ENCODE measurements at places on chromosomes 1 and 21.

- DNase-seq: no peak
These were observed 19.4 kb downstream of the VPS13D start for GRCh38 chr1:12249181-12249580.

DNA sequence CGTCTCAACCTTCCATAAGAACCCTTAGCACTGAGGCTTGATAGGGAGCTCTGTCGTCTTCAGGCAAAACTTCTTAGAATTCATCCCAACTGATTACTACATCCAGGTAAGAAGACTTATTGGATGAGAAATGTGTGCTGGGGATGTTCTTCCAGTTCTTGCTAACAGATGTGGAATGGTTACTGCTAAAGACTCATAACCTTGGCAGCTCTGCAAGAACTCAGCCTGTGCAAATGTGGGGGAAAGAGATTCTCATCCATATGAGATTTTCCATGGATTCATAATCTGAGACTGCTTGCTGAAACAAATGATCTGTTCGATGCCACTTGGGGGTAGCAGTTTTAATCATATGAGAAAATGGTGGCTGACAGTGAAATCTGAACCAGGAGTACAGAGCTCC, 48.2 kb downstream of the NTPCR start:
- no peak for DNase-seq

GRCh38 chr1:161440312-161440894, 64.9 kb upstream of the FCGR2A start:
- DNase-seq: peak; percentile 92

GRCh38 chr1:26154750-26155149, 4.1 kb upstream of the FAM110D start:
- no peak for DNase-seq

DNA sequence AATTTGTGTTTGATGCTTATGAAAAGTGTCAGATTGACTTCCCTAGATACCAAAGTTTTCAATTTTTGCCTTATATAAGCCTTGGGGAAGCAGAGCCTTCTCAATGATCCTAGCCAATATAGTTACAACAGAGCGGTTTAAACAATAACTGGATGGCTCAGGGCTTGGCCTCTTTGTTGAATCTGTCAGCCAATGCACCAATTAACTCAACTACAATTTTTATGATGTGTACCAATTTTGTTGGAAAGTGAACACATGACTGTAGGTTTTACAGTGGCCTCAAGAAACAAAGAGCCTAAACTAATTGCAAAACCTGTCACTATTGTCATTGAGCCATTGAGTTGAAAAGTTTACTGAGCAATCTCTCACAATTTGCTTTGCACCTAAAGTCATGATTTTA, 71.6 kb upstream of the RGS18 start:
- no peak for DNase-seq

- DNase-seq: no peak
These were observed 17.7 kb downstream of the GNB1 start for GRCh38 chr1:1873186-1873585.

DNA sequence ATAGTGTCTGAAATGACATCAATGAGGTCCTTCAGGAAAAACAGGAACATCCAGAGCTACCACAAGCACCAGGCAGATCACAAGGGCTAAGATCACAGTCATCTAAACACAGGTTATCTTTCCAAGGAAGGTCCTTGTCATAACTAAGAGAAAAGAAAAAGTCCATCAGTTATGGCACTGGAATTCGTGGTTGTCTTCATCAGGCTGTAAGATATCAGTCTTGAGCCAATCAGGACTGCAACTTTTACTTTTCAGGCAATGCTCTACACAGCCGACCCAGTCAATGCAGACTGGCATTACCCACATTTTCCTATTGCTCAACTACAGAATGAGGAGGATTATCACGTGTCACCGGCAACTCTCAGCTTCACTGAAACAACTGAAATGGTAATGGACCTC, 26.4 kb downstream of the SORT1 start:
- no peak for DNase-seq

- no peak for DNase-seq
These were observed 93.0 kb upstream of the GRIK3 start for GRCh38 chr1:37127254-37127748.

DNA sequence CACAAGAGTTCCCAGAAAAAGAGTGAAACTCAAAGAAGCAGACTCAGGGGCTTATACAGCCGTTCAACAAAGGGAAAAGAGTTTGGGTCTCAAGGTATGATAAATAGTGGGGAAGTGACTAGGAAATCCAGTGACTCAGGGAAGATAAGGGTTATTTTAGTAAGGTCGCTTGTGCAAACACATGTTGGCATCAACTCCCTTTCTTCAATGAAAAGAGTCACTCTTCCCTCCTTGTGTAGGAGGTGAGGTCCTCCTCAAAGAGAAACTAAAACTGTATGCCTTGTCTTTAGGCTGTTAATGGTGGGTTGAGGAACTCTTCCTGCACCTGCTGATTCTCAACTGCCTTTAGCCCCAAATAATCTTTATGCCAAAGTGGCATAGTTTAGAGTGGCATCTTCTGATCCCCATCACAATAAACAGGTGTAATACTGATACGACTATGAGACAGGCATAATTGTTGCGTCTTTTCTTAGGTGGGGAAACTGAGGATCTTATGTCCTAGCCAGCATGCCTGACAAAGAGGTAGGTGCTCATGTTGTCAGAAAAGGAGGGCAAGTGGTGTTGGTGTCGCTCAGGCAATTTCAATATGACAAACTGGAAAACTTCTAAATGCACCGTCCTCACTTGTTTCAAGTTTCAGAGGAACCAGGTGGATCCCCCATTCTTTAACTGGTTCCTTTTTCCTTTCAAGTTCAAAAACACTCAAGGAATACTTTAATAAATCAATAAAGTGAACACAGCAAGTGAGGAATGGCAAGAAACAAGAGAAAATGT, 294.1 kb upstream of the RUNX1 start:
- no peak for DNase-seq

DNA sequence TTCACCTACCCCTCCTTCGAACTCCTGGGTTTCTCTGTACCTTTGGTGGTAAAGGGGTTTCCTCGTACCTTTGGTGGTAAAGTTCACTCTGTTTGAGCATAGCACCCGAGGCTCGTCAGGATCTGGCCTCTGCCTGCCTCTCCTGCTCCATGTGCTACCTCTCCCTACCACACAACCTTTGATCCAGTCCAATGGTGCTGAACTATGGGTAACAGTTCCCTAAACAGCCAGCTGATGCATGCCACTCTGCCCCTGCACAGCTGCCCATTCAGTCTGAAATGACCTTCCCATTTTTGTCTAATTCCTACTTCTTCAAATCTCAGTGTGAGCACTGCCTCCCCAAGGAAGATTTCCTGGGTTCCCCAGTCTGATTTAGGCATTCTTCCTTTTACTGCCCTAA, 14.0 kb downstream of the OVAAL start:
- DNase-seq: no peak

GRCh38 chr1:226417350-226417749, 9.5 kb upstream of the PARP1 start:
- no peak for DNase-seq

DNA sequence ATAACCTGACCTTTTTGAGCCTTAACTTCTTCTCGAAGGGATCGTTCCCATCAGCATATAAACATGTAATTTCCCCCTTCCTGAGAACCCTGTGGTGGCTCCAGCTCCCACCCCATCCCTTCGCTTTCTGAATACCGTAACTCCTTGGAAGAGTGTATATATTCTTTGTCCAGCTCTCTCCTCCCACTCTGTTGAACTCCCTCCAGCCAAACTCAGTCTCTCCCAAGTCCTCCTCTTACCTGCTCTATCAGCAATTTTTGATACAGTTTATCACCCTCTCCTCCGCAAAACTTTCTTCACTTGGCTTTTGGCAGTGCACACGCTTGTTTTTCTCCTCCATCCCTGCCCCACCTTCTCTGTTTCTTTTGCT, 109.9 kb upstream of the SLC25A33 start:
- DNase-seq: no peak

DNA sequence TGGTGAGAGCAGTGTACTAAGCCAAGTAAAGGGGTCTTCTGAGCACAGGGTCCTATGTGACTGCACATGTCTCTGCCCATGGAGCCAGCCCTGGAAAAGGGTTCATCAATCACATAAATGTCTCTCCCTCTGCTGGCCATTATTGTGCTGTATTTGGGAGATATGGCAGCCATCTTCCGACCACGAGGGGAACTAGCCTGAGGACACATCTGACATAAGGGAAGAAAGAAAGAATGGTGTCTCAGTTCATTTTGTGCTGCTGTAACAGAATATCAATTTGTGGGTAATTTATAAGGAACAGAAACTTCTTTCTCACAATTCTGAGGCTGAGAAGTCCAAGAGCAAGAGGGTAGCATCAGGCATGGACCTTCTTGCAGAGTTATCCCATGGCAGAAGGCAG, 55.1 kb upstream of the GJA5 start:
- DNase-seq: no peak

DNA sequence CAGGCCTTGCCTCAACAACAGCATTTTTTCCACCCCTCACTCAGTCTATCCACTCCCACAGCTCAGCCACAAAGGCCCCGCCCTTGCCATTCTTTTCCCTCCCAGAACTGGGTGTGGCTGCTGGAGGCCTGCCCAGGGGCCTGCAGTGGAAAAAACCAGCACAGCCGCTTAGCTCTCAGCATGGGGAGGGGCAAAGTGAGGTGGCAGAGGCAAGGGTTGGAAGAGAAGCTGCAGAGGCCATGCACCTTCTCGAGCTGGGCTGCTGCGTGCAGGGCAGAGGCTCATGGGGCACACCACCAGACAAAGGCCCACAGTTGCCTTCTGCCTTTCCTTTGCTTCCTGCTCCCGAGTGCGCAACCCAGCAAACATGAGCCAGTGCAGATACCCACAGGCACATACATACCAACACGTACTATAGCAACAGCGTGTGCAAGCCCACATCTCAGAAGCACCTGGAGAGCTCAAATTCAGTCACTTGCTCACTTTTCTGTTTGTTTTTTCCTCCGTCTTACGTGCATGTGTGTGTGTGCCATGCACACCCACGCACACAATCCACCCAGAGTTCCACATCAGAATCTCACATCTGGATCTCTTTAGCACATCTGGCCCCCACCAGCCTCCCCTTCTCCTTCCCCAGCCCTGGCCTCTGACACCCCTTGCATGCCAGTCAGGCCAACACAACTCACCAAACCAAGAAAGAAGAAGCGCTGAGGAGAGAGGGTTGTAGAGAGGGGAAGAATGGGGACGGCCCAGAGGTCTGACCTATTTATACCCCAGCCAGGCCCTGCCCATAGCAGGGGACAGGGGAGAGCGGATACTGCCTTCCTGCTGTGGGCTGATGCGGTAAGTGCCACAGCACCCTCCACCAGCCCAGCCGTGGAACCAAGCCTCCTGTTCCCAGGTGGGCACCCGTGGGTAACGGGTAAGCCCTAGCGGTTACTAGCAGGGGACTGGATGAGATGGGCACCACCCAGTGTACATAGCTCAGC, at the start of gene S100A4:
Gene S100A4, minus strand, starts transcription at position 740 of the 989 bp plus-strand sequence. CDS start 1,012 bp downstream, outside the sequence.
- peak; percentile 83 for DNase-seq

DNA sequence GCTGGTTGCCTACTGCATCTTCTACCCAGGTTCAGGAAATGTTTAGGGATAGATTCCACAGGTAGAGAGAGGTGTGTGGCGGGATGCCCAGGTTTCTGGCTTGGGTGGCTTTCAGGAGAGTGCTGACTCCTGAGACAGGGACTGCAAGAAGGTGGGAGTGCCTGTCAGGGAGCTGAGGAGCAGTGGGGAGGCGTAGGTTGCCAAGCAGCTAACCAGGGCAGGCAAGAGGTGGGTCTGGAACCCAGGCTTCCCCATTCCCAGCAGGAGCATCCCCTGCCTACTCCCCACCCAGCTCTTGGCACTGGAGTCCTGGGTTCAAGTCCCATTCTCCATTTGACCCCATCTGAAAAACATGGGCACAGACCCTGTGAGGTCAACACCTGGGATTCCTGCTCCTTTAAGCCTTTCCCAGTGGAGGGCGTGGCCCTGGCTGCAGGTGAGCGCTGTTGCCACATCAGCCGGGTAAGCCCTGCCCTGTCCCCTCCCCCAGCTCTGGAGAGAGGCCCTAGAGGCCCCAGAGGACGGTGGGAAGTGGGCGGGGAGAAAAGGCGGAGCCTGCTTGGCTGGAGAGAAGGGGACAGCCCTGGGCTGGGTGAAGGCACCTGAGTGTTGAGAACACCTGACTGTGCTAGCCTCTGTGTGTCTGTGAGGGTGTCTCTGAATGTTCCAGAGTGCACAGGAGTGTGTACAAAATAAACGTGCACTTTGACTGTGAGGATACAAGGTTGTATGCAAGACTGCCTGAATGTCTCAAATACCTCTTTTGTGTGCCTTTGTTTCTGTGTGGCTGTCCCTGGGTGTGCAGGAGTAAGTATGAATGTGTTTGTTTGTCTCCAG, 14.0 kb upstream of the SYNC start:
- peak; percentile 70 for DNase-seq

DNA sequence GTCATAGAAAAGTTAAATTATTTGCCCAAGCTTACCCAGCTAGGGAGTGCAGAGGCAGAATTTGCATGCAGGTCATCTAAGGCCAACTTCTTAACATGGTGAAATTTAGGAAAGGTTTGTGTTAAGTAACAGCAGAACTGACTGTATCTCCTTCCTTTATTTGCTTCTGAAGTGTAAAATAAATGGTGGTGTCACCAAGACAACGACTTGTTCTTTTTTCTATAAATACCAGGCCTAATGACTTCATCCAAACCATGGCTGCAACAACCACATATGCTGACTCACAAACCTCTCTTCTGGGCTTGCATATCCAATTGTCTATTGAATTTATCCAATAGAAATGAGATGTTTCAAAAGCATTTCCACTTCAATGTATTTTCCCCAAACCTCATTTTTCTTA, 19.1 kb downstream of the COL24A1 start:
- DNase-seq: no peak

DNA sequence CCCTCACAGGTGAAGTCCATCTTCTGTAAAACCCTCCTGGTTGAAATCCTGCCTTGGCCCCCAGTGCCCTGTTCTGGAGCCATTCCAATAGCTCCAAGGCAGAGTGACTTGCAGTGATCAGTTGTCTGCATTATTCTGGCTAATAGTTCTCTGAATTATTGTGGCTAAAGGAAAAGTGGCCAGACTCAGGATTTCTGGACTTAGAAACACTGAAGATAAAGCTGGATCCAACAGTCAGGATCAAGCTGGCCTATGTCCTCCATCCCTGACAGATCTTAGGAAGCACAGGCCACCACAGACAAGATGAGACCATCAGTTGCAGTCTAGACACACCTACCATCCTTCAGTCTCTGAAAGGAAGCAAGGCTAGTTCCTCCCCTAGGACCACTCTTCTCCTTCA, 801 bp upstream of the C2CD4D start:
- no peak for DNase-seq
